Esophagus squamous epithelium (tissue), 5 donors: ENCODE measurements at places on chromosomes 1 and 21. TPM values are rescaled to one million over a fixed set of nuclear protein-coding genes. Genes with fewer than 3 reads are reported as not detected.

The RBP7 gene
- total RNA-seq: 10.4 TPM

The TMEM52 gene
- 3.6 TPM for total RNA-seq

The CYP4A22 gene
- 0.38 TPM for total RNA-seq

The NEK2 gene
- 3.8 TPM for total RNA-seq

The CENPF gene
- 14.1 TPM for total RNA-seq

The TMPRSS3 gene
- total RNA-seq: 0.09 TPM

The FAM3B gene
- 14.8 TPM for total RNA-seq

The S100A7A gene
- total RNA-seq: 72.9 TPM

The OR2T2 gene
- not detected for total RNA-seq

The CD2 gene
- total RNA-seq: 6.3 TPM

The ACP6 gene
- total RNA-seq: 3.5 TPM

The RIMS3 gene
- 2.5 TPM for total RNA-seq

The S100A2 gene
- total RNA-seq: 1,053 TPM

The CYYR1 gene
- 1.2 TPM for total RNA-seq

The GJB5 gene
- 123 TPM for total RNA-seq

The COL8A2 gene
- total RNA-seq: 6.1 TPM

The ADAMTS4 gene
- 1.5 TPM for total RNA-seq

The ZNF683 gene
- total RNA-seq: not detected

The PGLYRP3 gene
- total RNA-seq: 14.4 TPM

The PRDM16 gene
- 0.19 TPM for total RNA-seq

The IL19 gene
- total RNA-seq: 16.3 TPM

The PM20D1 gene
- not detected for total RNA-seq

The CAMSAP2 gene
- total RNA-seq: 9.2 TPM

The NBPF20 gene
- total RNA-seq: 1.4 TPM

The FMO1 gene
- total RNA-seq: 1.7 TPM

The TMEM82 gene
- total RNA-seq: not detected

The S100A3 gene
- total RNA-seq: 16.5 TPM

The SPRR2B gene
- total RNA-seq: not detected

The HSF2BP gene
- total RNA-seq: 0.35 TPM

The INSRR gene
- not detected for total RNA-seq

The KLF17 gene
- total RNA-seq: 0.19 TPM

The DCST2 gene
- total RNA-seq: 8.2 TPM

The DESI2 gene
- 32.0 TPM for total RNA-seq

The PLA2G2D gene
- not detected for total RNA-seq

The S100A9 gene
- total RNA-seq: 90,256 TPM

The DMRTA2 gene
- total RNA-seq: 8.0 TPM

The FCRL2 gene
- total RNA-seq: 0.32 TPM

The FMOD gene
- total RNA-seq: 12.3 TPM

The C4BPB gene
- not detected for total RNA-seq

The CA14 gene
- total RNA-seq: not detected

The PHC2 gene
- total RNA-seq: 37.4 TPM

The SLC5A9 gene
- 0.38 TPM for total RNA-seq

The AMPD1 gene
- not detected for total RNA-seq

The B3GALT6 gene
- 13.5 TPM for total RNA-seq

The RBM15 gene
- 15.8 TPM for total RNA-seq

The OR10Z1 gene
- total RNA-seq: not detected

The GRIK3 gene
- 0.38 TPM for total RNA-seq

The SYTL1 gene
- 182 TPM for total RNA-seq

The LYPD8 gene
- not detected for total RNA-seq

The TMEM125 gene
- total RNA-seq: 5.2 TPM

The ARHGAP29 gene
- 4.1 TPM for total RNA-seq

The CGN gene
- 3.3 TPM for total RNA-seq

The MSH4 gene
- total RNA-seq: 0.38 TPM

The PLA2G4A gene
- total RNA-seq: 11.8 TPM

The PLA2G2C gene
- 0.19 TPM for total RNA-seq

The TPTE gene
- not detected for total RNA-seq
